H1 (cell line): ENCODE measurements at places on chromosomes 11 and 22. TPM values are rescaled to one million over a fixed set of nuclear protein-coding genes. Genes with fewer than 3 reads are reported as not detected.

CSF2RB gene
- total RNA-seq = not detected in 2 replicates

CHRDL2 gene
- 0.25 and 0.48 TPM in 2 replicates for total RNA-seq

DNA sequence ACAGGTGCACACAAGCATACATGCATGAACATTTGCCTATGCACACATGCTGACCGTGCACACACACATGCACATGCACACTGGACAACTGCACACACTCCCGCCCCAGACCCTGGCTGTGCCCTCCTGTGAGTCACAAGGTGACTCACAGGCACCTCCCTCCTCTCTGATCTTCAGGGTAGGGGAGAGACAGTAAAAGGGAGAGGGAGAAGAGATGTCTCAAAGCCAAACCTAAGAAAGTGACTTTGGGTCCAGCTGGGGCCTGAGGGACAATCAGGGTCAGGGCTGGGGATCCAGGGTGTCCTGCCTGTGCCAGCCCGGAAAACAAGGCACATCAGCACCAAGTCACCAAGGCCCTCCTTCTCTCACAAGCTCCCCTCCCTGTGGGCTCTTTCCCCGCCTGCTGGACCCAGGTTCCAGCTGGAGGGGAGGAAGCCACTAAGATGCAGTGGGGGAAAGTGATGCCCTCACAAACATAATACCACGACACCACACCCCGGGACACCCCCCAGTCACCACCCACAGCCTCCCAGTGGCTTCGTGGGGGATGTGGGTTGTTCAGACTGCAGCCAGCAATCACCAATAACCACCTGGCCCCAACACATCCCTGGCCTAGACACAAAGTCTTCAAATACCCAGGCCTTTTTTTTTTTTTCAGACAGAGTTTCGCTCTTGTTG, 39.3 kb downstream of the PDGFB start:
- no peaks in the 10 kb centered on the region; the same call in none of the 2 replicates for H3K4me1 ChIP-seq
- no peak overlapping the region for H3K27ac ChIP-seq
- no peak for DNase-seq
- no peak overlapping the region for H3K4me3 ChIP-seq
- H3K36me3 ChIP-seq = no peaks in the 10 kb centered on the region
- H3K27me3 ChIP-seq = no peaks in the 10 kb centered on the region

- DNase-seq = no peak
- peaks cover 2% of the 10 kb centered on the region; the same call in 1 of the 2 replicates for H3K4me1 ChIP-seq
- H3K27me3 ChIP-seq = no peaks in the 10 kb centered on the region
Measured at GRCh38 chr11:35173011-35173511, 34.1 kb downstream of the CD44 start.

DNA sequence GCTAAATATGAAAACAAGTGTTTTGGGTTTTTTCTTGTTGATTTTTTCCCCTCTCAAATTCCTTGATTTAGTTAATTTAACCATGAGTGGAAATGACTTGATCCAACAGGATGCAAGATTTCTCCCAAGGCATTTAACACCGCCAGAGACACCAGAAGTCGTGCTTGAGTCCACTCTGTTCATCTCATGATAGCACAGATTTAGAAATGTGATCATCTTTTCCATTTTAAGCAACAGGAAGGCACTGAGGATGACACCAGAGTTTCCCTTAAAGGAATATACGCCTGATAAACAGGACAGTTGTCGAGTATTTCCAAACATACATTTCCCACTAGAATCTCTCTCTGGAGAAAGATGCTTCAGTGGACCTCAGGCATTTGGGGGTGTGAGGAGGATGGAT, 318.7 kb downstream of the CADM1 start:
- H3K36me3 ChIP-seq = no peaks in the 10 kb centered on the region
- H3K27me3 ChIP-seq = no peaks in the 10 kb centered on the region
- DNase-seq = no peak
- H3K4me1 ChIP-seq = no peaks in the 10 kb centered on the region
- H3K4me3 ChIP-seq = no peak overlapping the region

DNA sequence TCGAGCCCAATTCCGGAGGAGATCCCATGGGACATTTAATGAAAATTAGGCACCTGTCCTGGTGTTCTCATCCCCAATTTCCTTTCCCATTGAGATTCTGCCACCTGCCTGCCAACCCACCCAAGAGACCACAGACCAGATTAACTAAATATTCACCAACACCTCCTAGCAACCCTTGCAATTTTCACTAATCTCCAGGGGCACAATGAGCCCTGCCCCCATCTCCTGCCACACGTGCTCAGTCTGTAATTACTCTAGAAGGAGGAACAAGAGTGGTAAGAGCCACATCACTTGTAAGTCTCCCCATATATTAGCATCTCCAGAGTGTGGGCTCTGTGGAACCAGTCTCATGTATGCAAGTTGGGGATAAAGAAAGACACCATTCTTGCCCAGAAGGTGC, 38.0 kb downstream of the IL18BP start:
- H3K4me1 ChIP-seq = peaks cover 30% of the 10 kb centered on the region
- peaks cover 24% of the 10 kb centered on the region; the same call in 1 of the 2 replicates for H3K36me3 ChIP-seq
- DNase-seq = no peak
- no peak overlapping the region for H3K27ac ChIP-seq
- H3K4me3 ChIP-seq = no peak overlapping the region

DNA sequence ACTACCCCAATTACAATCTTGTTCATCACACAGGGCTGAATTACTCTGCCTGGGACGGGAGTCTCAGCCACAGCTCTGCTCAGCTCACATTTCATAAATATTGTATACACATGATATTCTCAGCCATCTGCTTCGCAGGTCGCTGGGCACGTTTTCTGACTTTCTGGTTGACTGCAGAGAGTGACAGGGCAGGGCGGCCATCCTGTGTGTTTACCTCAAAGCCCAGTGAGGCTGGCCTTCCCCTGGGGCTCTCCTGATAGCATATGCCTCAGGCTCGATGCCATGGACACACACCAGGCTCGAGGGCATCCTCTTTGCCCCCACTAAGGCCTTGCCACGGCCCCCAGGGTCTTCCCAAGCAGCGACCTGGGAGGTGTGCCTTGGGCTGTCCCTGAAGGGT, 345.0 kb downstream of the CADM1 start:
- no peak for DNase-seq
- H3K36me3 ChIP-seq = no peaks in the 10 kb centered on the region
- peaks cover 11% of the 10 kb centered on the region for H3K4me1 ChIP-seq
- H3K4me3 ChIP-seq = no peak overlapping the region
- no peak overlapping the region for H3K27ac ChIP-seq
